ENCODE measurements at places on chromosomes 7 and 10.
A peak's percentile ranks its signal among the peaks of the same experiment; 100 is the strongest.

- DNase-seq: no peak
Measured at GRCh38 chr7:20280475-20281351, 50.0 kb upstream of the ITGB8 start.

- no peak for DNase-seq
Measured at GRCh38 chr7:102843850-102844249, 69.0 kb upstream of the LRRC17 start.

GRCh38 chr10:30603589-30603988 is 26.0 kb downstream of the LYZL2 start:
- no peak for DNase-seq

DNA sequence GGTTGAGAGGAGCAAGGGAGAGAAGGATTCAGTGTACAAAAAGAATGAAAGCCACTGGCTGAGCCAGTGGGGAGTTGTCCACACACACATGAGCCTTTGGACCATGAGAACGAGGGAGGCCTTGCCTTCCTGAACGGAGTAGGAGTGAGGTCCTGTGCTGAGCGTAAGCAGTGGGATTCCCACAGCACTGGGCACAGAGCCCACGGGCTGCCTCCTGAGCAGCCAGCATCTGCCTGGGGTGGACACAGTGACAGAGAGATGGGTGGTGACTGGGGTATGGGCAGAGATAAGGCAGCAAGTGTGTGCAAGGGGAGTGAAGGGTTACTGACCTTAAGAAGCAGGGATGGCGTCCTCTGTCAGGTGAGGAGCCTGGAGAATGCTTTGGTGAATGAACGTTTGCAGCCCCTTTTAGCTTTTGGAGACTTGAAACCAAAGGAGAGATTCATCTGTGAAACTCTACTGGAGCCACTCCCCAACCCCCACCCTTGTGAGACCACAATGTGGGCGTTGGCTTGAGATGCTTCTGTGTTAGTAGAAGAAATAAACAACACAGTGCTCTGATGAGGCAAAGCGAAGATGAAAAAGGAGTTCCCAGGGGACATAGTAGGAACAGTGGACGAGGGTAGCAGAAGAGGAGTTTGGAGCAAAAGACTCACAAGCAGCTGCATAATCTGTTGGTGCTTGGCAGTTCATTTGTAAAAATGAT is 56.5 kb downstream of the FIGNL1 start:
- DNase-seq: peak; percentile 79

- peak; percentile 75 for DNase-seq
Measured at GRCh38 chr7:100694098-100694745, at the start of gene GIGYF1. GIGYF1 (minus strand) TSS chr7:100694250; CDS start chr7:100688238, 6,012 bp downstream.

- no peak for DNase-seq
Measured at GRCh38 chr10:50437248-50437647, 185.9 kb upstream of the ASAH2 start.

- no peak for DNase-seq
Measured at GRCh38 chr10:98444314-98445006, 2.3 kb downstream of the HPS1 start.

DNA sequence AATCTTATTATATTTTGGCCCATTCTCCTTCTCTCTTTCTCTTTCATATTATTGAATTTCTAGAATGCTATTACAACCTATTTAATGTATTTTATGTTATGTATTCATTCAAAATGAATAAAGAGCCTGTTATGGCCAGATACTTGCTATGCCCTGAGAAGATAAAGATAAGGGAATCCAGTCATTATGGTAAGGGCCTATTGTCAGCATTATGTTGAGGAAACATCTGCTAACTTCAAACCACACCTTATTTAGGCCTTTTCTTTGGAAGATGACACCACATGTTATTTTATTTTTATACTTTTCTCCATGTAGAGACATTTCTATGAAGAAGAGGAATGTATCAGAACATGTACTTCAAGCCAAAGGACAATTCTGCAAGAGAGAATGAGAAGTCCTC is 60.5 kb upstream of the MPP7 start:
- no peak for DNase-seq

DNA sequence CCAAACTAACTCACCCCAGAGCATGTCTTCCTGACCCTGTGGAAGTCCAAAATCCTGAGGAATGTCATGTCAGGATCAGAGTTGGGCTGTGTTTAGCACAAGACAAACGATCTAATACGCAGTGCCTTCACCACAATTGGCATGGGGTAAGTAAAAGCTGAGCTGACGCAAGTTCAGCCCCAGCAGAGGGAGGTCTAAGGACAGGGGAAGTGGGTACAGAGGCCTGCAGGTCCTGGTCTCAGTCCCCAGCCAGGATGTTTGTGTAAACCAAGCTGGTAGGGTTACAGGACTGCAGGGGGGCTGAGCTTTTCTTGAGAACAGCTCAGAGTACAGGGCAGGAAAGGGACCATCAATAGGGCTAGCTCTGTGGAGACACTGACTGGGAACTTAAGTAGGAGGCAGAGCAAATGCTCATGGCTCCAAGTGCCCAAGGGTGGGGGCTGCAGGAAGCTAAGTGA is 5.3 kb upstream of the KCNIP2 start:
- no peak for DNase-seq

Data from activated CD4-positive, alpha-beta T cell treated with anti-CD3 and anti-CD28 coated beads, Interleukin-2, amount 10 ng/mL, durations not matched to agents 7 days and 5 days (primary cell).